IMR-90 (cell line): ENCODE measurements at places on chromosomes 3 and 15. TPM values are rescaled to one million over a fixed set of nuclear protein-coding genes. Genes with fewer than 3 reads are reported as not detected.

DNA sequence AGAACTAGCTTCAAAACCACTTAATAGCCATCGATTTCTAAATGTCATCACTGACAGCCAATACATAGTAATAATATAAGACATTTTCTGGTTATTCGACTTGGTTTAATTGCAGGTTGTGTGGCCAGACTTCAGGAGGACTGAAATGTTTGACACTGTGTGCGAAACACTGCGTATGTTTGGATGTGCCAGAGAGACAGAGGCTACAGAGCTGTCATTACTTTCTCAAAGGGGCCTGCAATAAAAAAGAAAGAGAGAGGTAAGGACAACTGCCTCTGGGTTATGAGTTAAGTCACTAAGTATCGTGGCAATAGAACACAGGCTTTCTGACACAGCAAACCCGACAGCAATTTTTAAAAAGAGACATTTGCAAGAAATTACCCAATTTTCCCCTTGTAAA is 882 bp downstream of the LMOD3 start:
- no peaks in the 10 kb centered on the region for H3K4me1 ChIP-seq
- H3K4me3 ChIP-seq = no peak overlapping the region
- peaks cover 7% of the 10 kb centered on the region for H3K27me3 ChIP-seq
- H3K36me3 ChIP-seq = no peaks in the 10 kb centered on the region
- no peak for DNase-seq

- no peaks in the 10 kb centered on the region for H3K36me3 ChIP-seq
- H3K27me3 ChIP-seq = peaks cover 2% of the 10 kb centered on the region; the same call in 1 of the 2 replicates
- DNase-seq = no peak
- H3K4me3 ChIP-seq = no peak overlapping the region
- H3K27ac ChIP-seq = no peak overlapping the region
- H3K4me1 ChIP-seq = no peaks in the 10 kb centered on the region
Observed at GRCh38 chr3:124657138-124657537, 73.1 kb upstream of the UMPS start.

The CFAP91 gene
- polyA plus RNA-seq = not detected in 2 replicates

- no peak for DNase-seq
- peaks cover 13% of the 10 kb centered on the region for H3K4me1 ChIP-seq
- no peak overlapping the region for H3K27ac ChIP-seq
- no peaks in the 10 kb centered on the region for H3K27me3 ChIP-seq
Observed at GRCh38 chr15:97967881-97968280, 7.4 kb downstream of the ARRDC4 start.

DNA sequence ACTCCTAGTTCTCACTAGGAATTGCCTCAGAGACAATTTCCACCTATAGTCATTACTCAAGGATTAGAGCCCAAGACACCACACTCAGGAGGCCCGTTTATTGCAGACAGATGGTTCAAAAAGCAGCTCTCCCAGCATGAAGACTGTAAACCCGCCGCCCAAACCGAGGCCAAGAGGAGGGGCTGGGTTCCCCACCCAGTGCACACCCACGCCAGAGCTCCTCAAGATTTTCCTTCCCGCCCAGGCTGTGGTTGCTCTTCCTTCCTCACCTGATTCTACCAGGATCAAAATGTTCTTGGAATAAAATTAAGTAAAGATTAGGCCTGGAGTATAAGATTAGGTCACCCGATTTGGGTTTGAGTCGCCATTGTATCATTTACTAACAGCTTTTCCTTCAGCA is 364.4 kb downstream of the MECOM start:
- no peak overlapping the region for H3K27ac ChIP-seq
- DNase-seq = no peak
- no peaks in the 10 kb centered on the region for H3K36me3 ChIP-seq
- peaks cover 2% of the 10 kb centered on the region; the same call in 1 of the 2 replicates for H3K27me3 ChIP-seq

The FBXW12 gene
- polyA plus RNA-seq = not detected in 2 replicates

DNA sequence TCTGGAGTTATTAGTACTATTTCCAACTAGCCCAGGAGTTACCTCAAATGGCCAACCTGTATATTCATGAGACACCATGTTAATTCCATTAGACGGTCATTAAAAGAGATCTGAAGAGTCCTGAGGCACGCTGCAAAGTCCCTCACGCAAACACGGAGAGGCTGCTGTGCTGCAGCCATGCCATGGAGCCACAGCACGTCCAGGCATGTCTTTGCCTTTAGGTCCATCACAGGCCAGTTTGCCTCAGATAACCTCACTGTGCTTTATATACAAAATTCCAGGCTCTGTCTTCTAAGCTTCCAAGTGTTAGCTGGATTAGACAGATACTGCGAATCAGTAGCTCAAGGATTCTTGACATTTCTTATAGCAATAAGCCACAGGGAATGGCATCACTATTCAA is 9.8 kb upstream of the PLAAT1 start:
- no peaks in the 10 kb centered on the region for H3K27me3 ChIP-seq
- H3K4me1 ChIP-seq = no peaks in the 10 kb centered on the region
- H3K27ac ChIP-seq = no peak overlapping the region
- H3K36me3 ChIP-seq = no peaks in the 10 kb centered on the region
